ENCODE measurements at places on chromosomes 5 and 9.

- DNase-seq: no peak
Measured at GRCh38 chr5:353612-354580, 32.4 kb downstream of the AHRR start.

DNA sequence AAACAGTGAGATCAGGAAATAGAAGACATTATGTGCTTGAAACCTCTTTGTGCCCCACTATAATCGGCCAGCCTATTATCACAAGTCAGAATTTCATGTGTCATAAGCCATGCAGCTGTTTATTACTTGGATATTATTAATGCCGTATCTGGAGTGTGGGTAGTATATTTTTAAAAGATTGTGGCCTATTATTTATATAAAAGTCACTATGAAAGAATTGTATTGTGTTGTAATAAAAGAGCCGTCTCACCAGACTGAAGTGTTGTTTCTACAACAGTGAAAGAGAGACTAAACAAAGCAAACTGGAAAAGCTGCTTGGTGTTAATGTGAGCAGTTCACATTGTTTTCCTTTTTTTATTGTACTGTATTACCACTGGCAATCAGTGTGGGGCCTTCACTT is 449.1 kb downstream of the PSAT1 start:
- DNase-seq: no peak

GRCh38 chr9:94603259-94604160 is 9.9 kb upstream of the FBP2 start:
- DNase-seq: peak; percentile 6

DNA sequence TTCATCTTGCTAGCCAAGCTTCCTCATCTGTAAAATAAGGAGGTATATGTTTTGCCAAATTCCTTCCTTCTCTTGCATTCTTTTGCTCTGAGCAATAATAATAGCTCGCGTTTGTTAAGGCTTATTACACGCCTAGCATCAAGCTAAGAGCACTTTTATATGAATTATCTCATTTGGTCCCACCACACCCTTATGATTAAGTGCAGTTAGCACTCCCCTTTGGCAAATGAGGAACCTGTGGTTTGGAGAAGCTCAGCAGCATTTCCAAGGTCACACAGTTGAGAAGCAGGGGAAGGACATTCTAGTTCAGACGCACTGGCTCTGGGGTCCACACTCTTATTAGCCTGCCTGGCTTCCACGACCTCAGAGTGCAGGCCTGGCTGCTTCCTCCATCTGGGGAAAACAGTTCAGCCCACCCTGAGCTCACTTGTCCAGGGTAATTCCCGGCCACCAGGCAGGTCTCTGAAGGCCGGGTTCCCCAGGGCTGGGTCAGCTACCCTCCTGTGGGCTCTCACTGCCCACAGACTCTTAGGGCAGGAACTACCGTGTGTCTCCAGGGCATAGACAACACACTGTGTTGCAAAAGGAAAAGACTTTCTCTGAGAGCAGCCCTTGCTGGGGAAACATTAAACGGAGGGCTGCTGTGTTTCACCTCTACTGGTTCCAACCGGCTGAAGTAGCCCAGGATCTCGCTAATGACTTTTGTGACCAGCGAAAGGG is 9.9 kb upstream of the FBP1 start:
- no peak for DNase-seq

DNA sequence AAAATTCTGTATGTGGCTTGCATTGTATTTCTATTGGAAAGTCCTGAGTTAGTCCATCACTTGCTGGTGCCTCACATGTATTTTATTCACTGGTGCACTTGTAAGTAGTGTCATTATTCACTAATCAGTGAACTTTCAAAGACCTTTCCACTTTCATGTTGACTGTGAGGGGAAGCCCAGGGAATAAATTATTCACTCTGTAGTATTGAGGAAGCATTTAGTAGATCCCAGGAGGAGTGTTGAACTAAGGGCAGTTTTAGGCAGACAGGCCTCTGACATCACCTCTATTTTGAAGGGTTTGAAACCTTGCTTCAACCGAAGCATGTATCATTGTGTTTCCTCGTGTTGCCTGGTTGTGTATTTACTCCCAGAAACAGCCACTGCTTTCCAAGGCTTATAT is 705.4 kb upstream of the RIOK2 start:
- no peak for DNase-seq

- DNase-seq: no peak
Measured at GRCh38 chr5:179805529-179806249, 977 bp downstream of the MGAT4B start.

DNA sequence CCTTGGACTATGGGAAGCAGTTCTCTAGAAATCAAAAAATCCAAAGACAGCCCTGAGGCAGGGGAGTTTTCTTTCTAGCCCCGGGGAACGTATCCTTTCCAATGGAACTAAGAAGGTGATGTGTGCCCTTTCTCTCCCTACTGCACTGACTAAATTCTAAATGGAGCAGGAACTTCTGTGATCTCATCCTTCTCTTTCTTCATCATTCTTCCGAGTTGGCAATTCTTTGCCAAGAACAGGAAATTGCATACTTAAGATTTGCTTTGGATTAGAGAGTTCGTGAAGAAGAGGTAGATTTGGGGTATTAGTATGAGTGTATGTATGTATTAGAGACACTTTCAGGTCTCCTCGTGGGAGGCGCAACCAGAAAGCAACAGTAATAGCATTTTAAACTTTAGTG is 178.0 kb upstream of the PIK3R1 start:
- no peak for DNase-seq

GRCh38 chr5:179300581-179301180 is 44.6 kb downstream of the ADAMTS2 start:
- no peak for DNase-seq

DNA sequence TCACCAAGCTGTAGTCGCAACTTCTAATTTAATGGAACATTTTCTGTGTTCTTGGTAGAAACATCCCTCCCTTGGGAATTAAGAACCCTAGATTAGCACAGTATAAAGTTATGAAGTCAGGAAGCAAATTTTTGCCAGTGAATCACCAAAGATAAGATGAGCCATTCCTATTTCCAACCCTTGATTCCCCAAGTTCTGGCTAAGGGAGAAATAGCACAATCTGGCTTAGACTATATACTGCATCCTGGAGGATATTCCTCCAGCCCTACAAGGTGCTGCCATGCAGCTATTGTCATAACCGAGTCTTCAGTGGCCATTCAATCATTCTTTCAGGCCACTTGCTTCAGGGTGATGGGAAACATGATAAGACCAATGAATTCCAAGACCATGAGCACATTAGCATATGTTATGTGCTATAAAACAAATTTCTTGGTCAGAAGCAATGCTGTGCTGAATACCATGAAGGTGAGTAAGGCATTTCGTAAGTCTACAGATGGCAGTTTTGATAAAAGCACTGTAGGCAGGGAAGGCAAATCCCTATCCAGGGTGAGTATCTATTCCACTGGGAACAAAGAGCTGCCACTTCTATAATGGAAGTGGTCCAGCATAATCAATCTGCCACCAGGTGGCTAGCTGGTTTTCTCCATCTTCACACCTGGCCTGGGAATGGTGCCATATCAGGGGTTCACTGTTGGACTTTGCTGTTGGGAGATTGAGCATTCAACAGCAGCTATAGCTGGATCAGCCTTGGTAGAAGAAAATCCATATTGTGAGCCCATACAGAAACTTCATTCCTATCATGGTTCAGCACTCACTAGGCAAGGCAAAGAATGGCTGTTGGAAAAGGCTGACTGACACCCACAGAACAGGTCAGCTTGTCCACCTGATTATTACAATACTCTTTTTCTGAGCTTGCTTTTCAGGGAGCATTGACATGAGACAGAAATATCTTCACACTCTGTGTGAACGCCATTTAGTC is 19.6 kb upstream of the ARL15 start:
- DNase-seq: peak; percentile 63

DNA sequence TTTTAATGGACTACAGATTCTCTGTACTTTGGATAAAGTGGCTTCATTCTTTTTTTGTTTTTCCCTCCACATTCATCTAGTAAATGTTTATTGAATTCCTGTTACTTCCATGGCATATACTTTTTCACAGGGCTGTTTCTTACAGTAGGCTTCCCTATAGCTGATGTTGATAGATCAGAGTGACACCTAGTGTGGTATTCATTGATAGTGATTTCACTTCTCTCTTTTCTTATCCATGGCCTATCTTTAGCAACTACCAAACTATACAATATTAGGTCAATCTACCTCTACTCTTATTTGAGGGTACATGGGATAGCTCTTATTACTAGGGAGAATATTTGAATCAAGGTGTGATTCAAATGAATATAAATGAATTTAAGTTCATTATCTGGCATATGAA is 35.8 kb downstream of the FSD1L start:
- DNase-seq: no peak

- no peak for DNase-seq
Measured at GRCh38 chr9:74821636-74822035, 66.1 kb downstream of the TRPM6 start.

GRCh38 chr5:31939151-31939550 is 235.0 kb downstream of the GOLPH3 start:
- DNase-seq: no peak

GRCh38 chr5:130963798-130964197 is 201.3 kb downstream of the HINT1 start:
- no peak for DNase-seq

GRCh38 chr5:176424181-176424580 is 7.8 kb upstream of the CLTB start:
- no peak for DNase-seq

GRCh38 chr9:88060746-88061145 is 77.5 kb downstream of the SPATA31C2 start:
- no peak for DNase-seq

DNA sequence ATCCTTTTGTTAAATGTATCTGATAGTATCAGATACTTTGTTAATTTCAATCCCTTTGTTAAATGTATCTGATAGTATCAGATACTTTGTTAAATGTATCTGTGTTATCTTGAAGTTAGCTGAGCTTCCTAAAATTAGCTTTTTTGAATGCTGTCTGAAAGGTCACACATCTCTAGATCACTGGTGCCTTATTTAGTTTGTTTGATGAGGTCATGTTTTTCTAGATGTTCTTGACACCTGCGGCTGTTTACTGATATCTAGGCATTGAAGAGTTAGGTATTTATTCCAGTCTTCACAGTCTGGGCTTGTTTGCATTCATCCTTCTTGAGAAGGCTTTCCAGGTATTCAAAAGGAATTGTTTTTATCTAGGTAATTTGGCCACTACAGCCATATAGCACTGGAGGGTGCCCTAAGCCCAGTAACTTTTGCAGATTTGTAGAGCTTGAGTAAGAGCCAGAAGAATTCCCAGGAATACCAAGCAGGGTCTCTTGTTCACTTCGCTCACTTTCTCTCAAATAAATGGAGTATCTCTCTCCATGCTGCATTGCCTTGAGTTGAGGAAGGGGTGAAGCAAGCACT is 435.4 kb upstream of the GRAMD2B start:
- no peak for DNase-seq

DNA sequence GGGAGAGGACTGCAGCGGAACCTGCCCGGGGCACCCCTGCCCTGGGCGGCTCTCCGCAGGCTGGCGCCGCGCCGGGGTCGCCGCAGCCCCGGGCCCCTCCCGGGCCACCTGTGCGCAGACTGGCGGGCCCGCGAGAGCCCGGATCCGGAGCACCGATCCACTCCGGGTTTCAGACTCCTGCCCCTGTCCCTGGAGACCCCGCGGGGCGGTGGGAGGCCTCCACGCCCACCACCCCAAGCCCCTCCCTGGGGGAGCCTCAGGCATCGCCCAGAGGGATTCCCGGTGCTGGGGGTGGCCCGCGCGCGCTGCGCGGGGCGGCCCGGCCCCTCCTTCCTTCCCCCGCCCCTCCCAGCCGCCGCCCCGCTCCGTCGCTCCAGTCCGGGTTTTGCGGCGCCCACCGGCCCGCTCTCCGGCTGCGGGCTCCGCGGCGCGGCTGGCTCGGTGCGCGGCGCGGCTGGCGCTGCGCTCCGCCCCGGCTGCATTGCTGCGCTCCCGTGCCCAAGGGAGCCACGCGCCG is at the start of gene UNC5A:
UNC5A (plus strand) TSS at position 479 of the 517 bp plus-strand sequence. CDS start 192 bp downstream, outside the sequence.
- DNase-seq: no peak

DNA sequence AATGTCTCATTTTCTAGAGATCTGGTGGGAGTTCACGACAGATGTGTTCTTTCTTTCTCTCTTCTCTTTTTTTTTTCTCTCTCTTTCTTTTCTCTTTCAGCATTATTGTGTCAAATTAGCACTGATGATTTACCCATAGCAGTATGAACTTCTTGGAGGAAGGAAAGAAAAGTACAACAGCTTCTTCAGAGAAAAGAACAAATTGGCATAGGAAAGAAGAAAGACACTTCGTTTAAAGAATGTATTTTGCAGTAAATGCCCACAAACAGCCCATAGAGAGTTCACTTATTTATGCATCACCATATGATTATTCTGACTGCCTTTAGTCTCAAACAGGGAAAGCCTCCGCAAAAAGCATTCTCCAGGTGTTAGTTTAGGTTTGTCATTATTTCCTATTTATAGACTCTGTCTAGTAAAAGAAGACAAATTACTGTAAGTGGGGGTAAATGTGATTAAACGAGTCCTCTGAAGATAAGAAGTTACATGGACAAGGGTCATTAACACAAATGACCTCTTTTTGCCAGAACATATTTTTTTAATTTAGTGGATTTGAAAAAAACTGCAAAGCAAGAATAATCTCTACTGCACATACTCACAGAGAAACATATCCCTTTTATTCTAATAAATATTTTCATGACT is 68.0 kb downstream of the POU5F2 start:
- DNase-seq: no peak

- DNase-seq: peak; percentile 76
Measured at GRCh38 chr9:126704157-126704891, 90.6 kb downstream of the LMX1B start.

GRCh38 chr5:169847519-169847918 is 132.8 kb downstream of the INSYN2B start:
- no peak for DNase-seq

DNA sequence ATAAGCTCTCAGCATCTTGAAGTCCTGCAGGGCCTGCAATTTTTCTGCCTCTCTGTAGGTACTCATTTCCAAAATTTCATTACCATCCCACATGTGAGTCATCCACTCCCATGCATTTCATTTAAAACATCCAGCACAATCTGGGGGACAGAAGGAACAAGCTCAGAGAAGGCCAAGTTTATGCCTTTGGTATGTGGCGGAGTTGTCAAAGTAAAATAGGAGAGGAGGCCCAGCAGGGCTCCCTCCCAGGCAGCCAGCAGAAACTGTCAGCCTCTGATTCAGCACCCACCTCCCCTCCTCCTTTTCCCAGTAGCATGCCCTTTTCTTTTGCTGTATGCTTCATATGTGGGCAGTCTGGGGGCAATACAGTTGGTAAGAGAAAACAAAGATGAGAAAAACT is 126.4 kb upstream of the ZNF366 start:
- DNase-seq: peak; percentile 17

DNA sequence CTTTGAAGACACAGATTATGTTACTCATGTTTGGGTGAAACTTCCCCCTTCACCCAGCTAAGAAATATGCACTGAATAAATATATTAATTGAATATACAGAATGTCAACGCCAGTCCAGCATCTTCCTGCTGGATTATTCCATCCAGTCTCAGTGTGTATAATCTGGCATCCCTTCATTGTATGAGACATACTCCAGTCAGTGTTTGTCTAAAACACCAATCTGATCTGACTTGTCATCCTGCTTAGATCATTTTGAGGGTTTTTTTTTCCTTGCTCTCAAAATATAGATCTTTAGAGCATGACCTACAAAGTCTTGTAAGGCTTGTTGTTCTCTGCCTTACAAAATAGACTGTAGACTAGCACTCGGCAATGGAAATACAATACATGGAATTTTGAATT is 195.1 kb downstream of the SMARCA2 start:
- DNase-seq: no peak
